ENCODE measurements at places on chromosomes 3 and 15. TPM values are rescaled to one million over a fixed set of nuclear protein-coding genes. Genes with fewer than 3 reads are reported as not detected.

DNA sequence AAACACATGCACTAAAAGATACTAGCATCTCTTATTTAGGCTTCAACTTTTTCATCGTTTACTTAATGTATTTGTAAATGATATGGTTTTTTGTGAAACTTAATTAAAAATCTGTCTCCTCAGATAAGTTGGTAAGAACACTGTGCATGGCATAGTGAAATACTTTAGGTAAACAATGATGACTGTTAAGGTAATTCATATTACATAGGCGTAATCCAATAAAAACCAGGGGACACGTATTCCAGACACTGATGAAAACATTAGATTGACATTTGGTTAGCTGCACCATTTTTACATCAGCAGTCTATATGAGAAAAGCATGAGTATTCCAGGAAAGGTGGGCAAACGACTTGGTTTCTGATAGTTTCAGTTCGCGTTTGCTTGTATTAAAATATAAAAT is 170.0 kb downstream of the MBNL1 start:
- no peak for DNase-seq

TLE3 gene
- total RNA-seq: 38.2 TPM

DNA sequence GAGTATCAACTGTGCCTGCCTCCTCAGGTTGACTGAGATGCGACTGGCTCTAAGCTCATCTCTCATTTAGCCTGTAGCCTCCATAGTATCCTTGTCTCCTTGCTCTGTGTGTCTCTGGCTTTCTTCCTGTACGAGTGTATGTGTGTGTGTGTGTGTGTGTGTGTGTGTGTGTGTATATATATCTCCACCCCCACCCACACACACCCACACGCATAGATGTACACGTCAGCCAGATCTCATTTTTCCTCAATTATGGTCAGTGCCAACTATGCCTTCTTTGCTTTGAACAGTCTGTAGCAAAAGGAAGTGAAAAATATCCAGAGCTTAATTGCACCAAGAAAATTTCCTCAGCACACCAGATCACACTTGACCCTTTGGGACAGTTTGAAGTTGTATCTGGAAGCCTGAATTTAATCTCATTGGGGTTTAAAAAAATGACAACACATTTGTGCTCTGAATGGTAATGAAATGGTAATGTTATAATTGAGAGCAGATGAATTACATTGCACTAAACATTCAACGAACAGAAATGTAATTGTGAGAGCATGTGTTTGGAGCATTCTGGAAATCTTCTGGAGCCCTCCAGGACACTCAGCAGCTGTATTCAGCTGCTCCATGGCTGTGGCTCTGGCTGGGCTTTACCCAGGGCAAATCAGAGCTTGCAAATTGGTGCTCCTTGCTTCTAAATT is 63.6 kb downstream of the RYR3 start:
- no peak for DNase-seq

DNA sequence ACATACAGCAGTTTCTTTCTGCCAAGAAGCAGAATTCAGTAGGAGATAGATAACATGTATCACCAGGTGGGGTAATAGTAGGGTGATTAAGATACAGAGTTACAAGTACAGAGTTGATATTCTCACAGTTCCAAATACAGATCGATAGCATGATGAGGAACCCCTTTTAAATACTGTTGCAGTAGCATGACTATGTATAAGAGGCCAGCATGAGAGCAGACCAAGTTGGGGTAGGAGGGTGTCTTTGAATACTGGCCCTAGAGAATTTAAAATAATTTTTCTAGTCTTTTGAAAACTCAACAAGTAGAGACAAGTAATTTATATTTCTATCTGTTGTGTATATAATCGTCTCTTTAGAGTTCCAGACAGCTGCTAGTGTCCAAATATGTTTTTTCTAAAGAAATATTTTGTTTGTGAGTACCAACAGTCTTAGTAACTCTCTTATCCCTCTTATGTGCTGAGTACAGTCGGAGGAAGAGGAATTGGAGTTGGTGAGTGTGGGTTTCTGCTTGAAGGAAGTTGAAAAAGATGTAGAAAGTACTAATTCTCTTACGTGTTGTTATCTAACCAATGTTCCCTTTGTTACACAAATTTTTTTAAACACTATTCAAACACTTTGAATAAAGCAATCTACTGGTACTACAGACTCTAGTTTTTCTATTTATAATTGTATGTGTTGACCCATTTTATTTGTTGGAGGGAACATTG is 30.2 kb downstream of the LYSMD4 start:
- DNase-seq: no peak

DNA sequence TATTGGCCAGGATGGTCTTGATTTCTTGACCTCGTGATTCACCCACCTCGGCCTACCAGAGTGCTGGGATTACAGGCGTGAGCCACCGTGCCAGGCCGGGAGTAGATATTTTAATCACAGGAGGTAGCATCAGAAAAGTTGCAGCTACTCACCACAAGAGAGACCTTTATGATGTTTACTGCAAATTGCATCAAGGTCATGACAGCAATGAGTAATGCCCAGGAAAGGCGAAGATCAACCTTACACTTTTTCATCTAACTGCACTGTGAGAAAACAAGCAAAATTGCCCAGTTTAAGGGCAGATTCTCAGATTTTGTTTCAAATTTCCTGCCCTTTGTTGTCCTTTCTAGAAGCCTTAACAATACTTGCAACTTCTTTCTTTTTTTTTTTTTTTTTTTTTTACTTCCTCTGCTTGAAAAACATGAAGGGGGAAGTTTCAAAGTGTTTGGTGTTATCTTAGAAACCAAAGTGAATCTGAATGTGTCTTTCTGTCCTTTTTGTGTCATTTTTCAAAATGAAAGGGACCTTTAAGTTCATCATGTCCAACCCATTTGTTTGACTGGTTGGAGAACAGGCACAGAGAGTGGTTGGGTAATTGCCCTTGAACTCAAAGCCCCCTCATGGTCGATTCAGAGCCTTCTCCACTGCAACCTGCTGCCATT is 25.0 kb downstream of the TGFBR2 start:
- DNase-seq: no peak

DCBLD2 gene
- total RNA-seq: 9.6 TPM

DNA sequence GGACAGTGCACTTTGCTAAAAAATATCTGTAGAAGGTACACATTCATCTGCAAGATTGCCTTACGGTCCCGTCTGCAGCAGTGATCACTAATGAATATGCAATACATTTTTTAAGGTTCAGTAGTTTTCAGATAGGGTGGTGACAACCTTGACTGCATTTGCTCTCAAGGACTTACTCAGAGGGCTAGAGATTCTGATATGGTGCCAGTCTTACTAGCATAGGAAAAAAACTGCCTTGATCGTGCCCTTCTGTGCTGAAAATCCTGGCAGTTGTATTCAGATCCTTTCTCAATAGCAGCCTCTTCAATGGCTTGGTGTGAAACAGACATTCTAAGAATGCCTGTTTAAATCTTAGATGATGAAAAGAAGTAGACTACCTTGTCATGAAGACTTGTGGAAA is 411.9 kb upstream of the CCDC54 start:
- DNase-seq: no peak

- no peak for DNase-seq
Observed at GRCh38 chr3:24355806-24356205, 138.8 kb downstream of the THRB start.

DNA sequence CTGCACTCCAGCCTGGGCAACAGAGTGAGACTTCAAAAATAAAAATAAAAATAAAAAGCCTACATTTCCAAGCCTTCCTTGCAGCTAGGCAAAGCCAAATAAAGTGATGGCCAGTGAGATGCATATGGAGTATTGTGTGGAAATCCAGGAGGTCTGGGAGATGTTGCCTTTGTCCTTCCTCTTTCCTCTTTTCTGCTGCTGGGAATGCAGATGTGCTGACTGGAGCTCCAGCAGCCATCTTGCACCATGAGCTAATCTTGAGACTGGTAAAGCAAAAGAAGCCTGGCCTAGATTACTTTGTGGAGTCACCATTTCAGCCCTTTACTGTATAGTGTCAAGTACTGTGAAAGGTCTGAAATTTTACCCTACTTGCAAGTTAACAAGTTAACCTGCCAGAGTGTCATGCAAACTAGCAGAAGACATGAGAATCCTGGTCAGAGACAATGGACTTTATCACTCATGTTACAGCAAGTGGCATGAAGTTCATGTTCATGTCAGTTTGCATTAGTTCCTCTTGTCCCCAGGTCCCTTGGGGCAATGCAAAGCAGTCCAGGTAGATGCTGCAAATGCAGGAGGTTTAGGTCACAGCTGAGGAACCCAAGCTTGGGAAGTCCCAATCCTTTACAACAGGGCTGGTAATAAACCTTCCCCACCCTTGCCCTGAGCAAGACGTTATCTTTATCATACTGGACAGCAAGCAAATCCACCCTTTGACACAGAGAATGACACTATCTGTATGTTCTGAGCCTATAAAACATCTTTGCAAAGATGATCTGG is 103.1 kb downstream of the TLE3 start:
- DNase-seq: no peak

ZNF621 gene
- 7.6 TPM for total RNA-seq

- no peak for DNase-seq
Observed at GRCh38 chr3:186099178-186099577, 9.7 kb downstream of the ETV5 start.

TMEM207 gene
- not detected for total RNA-seq

DNA sequence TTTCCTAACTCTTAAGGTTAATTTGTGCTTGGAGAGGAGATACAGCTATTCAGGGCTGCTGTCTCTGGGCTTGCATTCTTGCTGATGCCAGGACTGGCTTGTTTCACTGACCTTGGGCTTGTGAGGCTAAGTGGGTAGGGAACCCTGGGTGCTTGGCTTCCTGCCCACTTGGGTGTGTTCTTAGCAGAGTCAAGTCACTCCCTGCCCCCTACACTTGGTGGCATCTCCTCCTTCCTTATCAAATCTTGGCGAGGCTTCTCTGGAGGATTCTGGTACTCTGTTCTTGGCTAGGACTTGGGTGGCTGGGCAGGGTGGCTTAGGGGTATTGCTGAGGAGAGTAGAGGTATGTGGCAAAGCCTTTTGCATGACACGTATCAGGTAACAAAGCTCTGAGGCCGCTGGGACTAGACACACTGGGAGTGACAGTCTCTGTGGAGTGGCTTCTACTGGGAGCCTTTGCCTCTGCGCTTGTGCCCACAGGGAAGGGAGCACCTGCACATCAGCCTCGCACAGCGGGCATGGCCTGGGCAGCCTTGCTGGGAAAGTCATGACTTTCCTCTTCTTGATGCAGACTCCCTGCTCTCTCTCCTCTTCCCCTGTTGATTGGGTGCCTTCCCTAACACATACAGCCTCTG is 41.8 kb downstream of the CHCHD6 start:
- no peak for DNase-seq

DNA sequence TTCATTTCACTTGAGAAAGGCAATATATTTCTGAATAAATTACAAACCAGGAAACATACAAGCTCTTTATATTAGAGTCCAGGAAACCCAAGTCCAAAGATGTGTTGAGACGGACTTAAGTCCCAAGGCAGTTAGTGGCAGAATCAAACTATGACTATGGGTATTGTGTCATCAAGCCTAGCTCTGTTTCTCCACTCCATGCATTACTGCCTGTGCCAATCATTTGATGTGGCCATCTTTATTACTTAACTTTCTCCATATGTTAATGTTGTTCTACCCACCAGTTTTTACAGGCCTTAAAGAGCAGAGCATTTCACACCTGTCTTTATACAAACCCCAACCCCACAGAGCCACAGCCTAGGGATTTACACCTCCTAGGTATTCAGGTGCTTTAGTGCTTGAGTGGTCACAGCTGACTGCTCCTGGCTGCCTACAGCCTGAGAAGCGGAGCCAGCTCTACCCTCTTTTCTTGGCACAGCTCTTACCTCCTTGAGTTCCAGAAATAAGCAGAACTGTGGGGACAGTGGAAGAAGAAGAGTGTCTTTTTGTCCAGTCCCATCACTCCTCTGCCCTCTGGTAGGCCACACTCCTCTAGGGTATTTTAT is 92.1 kb downstream of the DTWD1 start:
- no peak for DNase-seq

DNA sequence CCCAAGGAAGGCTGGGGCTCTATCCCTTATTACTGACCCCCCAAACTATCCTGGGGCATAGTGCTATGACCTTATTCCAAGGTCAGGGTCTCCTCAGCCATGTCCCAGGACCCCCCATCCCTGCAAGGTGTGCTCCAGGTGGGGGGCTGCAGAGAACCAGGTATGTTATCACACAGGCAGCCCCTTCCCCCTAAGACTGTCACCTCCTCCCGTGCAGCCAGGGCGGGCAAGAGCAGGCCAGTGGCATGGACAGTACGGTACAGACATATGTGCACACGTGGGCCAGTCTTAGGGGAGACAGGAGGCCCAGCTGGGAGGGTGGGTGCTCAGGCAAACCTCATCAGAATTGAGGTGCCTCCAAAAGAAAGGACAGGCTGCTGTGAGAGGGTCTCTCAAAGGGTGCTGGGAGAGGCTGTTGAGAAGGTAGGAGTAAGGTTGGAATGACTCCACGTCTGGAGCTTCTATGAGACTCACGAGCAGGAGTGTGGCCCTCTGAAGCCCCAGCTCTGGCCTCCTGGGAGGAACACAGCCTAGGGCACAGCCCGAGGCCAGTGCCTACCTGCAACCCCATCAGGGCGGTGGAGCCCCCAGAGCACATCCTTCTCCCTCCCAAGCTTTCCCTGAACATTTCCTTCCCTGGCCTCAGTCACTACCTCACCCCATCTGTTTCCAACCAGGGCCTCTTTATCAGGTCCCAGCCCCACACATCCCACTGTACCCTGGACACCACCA is 1.7 kb upstream of the COL7A1 start:
- no peak for DNase-seq

DNA sequence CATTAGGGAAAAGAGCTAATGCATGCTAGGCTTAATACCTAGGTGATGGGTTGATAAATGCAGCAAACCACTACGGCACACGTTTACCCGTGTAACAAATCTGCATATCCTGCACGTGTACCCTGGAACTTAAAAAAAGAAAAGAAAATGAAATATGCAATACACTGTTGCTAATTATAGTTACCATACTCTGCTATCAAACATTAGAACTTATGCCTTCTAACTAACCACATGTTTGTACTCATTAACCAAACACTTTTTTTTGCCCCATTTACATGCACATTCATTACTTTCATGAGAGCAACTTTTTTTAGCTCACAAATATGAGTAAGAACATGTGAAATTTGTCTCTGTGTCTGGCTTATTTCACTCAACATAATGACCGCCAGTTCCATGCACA is 253.1 kb downstream of the CGGBP1 start:
- no peak for DNase-seq

- no peak for DNase-seq
Observed at GRCh38 chr3:45007091-45007490, 19.0 kb upstream of the CLEC3B start.

- DNase-seq: no peak
Observed at GRCh38 chr3:17844236-17844635, 101.8 kb upstream of the TBC1D5 start.

DNA sequence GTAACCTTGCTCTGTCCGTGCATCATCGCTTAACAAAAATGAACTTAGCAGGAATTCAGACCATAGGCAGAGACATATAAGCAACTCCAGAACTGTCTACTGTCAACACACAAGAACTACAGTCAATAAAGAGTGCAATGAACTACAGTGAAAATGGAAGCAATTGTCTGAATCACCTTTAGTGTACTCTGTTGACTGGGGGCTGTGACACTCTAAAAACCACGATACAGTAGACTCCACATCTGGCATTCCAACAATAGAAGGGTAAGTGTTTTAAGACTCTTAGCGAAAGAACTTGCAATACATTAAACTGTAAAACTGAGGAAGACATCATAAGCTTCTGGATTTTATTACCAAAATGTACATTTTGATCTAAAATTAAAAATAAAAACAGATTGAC is 347.3 kb downstream of the ZBTB20 start:
- no peak for DNase-seq

GRCh38 chr3:173013219-173013832 is 127.7 kb downstream of the SPATA16 start:
- DNase-seq: no peak
